IPS DF 19.7 (cell line): ENCODE measurements at places on chromosomes 12 and 14.
A peak's percentile ranks its signal among the peaks of the same experiment; 100 is the strongest.

GRCh38 chr12:95548539-95549391 is 2.5 kb downstream of the USP44 start:
- DNase-seq = no peak

DNA sequence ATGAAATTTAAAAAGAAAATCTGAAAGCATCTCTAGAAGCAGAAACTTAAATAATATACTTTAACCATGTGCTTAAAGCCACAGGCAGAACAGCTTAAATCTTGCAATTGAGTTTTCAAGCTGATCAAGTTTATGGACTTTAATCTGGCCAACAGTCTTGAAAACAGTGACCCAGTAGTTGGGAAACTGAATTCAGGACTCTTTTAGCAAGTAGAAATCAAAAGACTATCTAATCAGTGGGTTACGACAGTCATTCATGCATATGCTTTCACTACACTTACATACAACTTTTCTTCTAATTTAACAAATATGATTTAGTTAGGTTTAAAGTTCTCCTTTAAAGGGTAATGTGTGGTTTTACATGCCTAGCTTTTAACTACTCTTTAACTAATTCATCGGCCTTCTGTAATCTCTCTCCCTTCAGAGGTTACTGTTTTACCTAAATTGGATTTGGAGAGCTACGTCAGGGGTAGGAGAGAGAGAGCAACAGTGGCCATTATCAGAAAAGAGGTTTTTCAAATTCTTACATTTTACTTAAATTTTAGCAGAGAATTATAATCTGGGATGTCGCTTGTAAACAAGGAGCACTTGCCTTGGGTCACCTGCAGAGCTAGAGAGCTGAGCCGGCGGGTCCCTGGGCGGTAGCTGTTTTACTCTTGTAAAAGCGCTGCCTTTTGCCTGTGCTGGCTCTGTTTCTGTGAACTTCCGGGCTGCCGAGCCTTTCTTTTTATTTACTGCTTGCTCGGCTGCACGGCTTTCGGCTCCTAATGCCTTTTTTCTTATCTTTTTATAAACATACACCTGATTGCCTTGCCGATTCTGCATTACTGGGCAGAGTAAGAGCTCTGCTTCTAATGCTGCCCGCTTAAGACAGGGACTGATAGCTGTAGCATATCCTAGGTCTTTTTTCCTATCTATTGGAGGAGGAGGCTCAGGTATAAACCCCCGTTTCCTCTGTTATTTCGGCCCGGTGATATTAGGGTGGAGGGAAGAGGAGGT is 17.4 kb upstream of the LYZ start:
- peak; percentile 28 for DNase-seq

- DNase-seq = no peak
Measured at GRCh38 chr14:104486222-104486923, 93.2 kb upstream of the C14orf180 start.

DNA sequence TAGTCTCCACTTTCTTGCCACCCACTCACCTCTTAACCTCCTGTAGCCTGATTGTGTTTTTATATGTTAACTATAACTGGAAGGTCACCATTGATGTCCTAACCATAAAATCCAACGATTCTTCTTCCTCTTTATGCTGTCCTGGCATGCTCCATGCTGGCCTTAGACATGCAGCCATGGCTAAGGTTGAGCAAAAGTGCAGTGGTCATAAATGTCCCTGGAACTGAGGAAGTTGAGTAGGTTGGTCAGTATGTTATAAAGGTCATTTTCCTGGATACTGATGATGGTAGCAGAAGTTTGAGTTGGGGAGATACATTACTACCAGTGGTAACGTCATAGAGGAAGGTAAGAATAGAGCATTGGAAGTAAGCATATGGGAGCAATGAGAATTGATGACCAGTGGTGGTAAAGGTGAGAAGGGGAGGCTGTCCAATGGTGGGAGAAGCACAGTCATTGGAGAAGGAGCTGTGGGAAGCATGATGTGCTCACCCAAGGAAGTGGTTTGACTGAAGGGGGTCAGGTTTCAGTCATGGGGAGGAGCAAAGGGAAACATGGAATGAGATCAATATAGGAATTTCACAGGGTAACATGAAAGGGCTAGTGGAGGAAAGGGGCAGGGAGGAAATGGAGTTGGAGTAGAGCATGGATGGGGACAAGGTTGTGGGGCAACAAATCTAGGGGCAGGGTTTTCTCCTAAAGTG is 240.8 kb downstream of the DACT1 start:
- DNase-seq = no peak

GRCh38 chr14:90760591-90761316 is 55.5 kb downstream of the TTC7B start:
- DNase-seq = no peak

GRCh38 chr12:89927226-89927698 is 218.6 kb upstream of the ATP2B1 start:
- DNase-seq = no peak

GRCh38 chr12:97995559-97995958 is 519.8 kb upstream of the TMPO start:
- no peak for DNase-seq

- no peak for DNase-seq
Measured at GRCh38 chr14:21071225-21072030, 1.3 kb downstream of the ARHGEF40 start.

DNA sequence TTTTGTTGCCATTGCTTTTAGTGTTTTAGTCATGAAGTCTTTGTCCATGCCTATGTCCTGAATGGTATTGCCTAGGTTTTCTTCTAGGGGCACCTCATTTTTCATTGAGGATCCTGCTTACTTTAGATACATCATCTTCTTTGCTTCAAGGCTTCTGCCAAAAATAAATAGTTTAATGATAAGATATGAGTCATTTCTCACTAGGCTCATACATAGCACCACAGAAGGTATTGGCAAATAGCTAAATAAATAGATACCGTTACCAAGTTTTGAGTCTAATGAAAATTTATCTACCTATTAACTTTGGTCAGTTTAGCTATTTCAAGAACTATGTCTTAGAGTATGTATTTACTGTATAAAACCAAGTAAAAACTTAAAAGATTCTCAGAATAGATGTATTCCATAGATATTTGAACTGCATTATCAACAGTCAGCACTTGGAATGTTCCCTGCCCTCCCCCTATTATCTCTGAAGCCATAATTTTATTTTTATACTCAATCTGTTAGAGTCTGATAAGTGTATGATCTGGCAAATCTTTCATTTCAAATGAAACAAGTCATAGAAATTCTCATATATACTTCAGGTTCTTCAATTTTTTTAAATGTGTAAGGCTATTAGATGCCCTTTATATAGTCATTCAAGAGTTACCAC is 310.2 kb downstream of the CCDC91 start:
- no peak for DNase-seq

DNA sequence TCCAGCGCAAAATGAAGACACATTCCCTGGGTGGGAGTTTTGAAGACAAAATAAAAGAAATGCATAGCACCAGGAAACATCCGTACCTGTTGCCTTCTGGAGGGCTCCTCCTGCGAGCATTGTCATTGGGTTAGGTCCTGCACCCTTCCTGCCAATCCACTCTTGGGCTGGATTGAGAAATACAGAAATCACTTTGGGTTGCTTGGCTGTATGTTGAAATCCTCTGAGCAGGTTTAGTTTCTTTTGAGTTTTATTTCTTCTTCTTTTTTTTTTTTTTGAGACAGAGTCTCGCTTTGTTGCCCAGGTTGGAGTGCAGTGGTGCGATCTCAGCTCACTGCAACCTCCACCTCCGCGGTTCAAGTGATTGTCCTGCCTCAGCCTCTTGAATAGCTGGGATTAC is 67.6 kb downstream of the ARF6 start:
- no peak for DNase-seq
